ENCODE measurements at places on chromosomes 5 and 9.

DNA sequence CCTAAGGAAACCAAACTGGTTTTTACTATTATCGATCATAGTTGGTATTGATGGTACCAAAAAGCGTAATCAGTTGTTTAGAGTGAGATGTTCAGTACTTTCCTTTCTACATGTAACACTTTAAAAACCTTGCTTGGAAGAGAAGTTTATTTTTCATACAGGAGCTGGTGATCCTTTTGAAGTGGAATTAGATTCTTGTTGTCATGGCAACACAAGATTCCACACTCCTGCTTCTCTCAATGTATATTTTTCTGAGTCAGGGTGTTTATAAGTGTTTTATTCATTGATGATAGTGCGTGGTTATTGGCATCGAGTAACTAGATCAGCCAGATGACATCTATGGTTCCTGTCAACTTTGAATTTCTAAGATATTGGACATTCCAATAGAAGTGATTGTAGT lies 181.1 kb upstream of the CHD1 start:
- no peak for DNase-seq

GRCh38 chr5:110751902-110752762 lies 13.3 kb downstream of the SLC25A46 start:
- DNase-seq, result no peak

DNA sequence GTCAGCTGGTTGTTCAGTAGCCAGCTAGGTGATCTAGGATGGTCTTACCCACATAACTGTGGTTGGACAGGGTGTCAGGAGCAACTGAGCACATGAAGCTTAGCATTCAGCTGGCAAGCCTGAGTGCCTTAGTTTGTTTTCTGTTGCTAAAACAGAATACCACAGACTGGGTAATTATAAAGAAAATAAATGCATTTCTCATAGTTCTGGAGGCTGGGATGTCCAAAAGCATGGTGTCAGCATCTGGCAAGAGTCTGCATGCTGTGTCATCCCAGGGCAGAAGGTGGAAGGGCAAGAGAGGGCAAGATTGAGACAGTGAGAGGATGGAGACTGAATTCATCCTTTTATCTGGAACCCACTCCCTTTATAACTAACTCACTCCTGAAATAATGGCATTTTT lies 921.5 kb downstream of the TLE4 start:
- DNase-seq, result no peak

GRCh38 chr9:127130661-127131538 lies 8.5 kb upstream of the ANGPTL2 start:
- no peak for DNase-seq

GRCh38 chr5:73174100-73174815 lies 1.3 kb downstream of the TMEM174 start:
- DNase-seq, result no peak

GRCh38 chr5:170154744-170155143 lies 49.0 kb downstream of the FOXI1 start:
- no peak for DNase-seq

DNA sequence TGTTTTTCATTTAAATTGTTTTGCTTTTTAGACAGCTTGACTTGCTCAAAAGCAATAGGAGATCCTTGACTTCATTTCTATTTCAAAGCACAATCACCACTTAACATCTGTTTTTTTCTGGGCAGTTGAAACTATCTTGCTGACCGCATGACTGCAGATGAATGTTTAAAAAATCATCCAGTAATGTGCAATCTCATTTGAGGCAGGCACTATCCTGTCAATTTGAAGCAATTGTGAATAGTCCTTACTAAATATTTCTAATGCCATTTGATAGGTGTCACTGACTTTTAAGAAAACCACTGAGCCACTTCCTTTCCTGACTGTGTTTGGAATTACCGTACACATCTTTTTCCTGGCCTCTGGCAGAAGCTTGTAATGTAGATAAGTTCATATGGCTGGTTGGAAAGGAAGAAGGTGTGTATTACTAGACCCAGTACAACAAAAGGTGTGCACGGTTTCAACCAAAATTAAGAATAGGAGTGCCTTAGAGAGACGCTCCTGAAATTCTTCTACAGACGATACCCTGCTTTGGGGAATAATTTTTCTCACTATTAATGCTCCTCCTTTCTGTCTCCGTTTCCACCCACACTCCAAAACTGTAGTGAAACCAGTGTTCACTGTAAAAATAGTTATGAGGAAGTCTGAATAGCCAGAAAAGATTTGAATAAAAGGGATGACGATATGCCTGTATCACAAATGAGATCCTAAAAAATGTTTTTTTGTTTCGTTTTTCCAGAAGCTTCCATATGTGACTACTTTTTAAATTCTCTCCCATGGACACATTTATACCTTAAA lies 136.7 kb upstream of the MOCS2 start:
- DNase-seq, result no peak

DNA sequence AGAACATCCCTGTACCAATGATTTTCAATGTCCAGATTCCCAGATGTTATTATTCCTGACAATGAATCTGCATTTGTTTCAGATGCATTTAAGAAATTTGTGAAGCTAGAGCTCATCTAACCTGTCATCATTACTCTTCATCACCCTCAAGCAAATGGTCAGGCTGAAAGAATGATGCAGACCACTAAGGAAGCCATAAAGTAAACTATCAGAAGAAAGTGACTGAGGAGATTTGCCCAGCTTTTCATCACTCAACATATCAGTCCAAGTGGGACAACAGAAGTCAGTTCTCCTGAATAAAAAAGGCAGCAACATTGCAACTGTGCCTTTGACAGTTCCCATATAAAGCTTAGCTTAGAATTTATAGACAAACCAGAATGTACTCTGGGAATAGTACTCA lies 419.9 kb downstream of the PDE4D start:
- DNase-seq, result no peak

DNA sequence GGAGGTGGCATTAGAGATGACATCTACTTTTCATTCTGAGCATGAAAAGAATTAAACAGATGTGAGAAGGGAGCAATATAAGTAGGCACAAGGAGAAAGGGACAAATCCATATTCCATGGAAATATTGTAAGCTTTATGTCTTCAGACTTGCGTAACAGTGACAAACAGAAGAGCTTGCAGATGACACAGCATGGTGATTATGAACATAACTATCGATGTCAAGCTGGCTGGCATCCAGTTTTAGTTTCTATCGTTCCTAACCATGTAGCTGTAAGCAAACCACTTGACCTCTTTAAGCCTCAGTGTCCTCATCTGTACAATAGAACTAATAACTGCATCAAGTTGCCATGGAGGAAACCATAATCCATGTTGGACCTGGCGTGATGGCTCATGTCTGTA lies 246.7 kb upstream of the ADRA1B start:
- no peak for DNase-seq

DNA sequence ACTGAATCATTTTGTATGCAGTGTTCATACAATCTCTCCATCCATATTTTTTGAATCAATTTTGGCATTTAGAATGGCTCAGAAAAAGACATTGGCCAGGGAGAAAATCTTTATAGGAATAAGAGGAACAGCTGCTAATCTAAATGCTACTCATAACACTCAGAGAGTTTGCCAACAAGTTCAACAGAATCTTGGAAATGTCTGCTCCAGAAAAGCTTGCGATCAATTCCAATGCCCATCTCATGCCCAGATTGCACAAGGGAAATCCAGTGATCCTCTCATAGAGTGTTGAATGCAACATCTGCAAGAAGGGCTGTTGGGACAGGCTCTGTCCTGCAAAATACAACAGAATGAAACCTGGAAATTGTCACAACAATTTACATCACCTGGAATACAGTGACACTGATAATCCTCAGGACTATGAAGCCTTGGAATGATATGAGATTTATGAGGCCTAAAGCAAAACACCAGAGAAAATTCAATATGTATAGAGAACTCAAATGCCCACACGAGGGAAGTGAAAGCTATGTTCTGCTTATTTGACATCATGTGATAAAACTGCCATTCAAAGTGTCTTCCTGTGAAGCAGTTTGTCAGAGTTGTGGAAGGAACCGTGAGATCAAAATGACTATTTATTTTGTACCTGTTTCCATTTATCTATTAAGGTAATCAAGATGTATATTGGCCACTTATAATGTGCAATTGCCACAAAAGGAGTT lies 190.1 kb downstream of the PARP8 start:
- no peak for DNase-seq

- no peak for DNase-seq
Observed at GRCh38 chr9:98563212-98563907, 145.4 kb downstream of the GABBR2 start.

- no peak for DNase-seq
Observed at GRCh38 chr9:127938298-127938690, 640 bp upstream of the DPM2 start.

DNA sequence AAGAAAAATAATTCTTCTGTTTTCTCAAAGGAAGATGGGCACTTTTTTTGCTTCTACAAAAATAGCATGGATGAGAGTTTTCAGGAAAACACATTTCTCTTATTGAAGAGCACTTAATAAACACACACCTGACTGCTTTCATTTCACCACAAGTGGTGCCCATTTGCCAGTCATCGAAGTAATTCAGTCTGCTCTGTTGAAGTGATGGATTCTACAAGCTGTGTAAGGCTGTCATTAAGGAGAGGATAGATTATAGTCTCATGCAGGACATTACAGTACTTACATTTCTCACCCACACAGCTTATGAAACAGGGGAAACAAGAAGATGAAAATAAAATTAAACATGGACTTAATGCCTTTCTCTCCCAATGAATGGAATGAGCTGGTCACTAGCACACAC lies 165.2 kb downstream of the NR2F1-AS1 start:
- no peak for DNase-seq

DNA sequence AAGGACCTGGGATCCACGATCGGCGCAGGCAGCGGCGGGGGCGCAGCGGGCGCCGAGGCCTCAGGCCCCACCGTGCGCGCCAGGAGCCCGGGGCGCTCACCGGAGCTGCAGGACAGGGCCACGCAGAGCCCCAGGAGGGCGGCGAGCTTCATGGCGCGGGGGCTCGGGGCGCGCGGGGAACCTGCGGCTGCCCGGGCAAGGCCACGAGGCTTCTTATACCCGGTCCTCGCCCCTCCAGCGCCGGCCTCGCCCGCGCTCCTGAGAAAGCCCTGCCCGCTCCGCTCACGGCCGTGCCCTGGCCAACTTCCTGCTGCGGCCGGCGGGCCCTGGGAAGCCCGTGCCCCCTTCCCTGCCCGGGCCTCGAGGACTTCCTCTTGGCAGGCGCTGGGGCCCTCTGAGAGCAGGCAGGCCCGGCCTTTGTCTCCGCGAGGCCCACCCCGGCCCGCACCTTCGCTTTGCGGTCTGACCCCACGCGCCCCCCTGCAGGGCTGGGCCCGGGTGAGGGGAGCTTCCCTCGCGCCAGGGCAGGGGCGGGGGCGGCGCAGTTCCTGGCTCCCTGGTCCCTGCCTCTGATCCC lies at the start of gene SCGB3A1:
SCGB3A1 (minus strand) TSS at position 189 of the 577 bp plus-strand sequence; CDS start at position 152, 37 bp downstream.
- DNase-seq, result no peak

- no peak for DNase-seq
Observed at GRCh38 chr5:137872466-137872865, 4.8 kb downstream of the MYOT start.

DNA sequence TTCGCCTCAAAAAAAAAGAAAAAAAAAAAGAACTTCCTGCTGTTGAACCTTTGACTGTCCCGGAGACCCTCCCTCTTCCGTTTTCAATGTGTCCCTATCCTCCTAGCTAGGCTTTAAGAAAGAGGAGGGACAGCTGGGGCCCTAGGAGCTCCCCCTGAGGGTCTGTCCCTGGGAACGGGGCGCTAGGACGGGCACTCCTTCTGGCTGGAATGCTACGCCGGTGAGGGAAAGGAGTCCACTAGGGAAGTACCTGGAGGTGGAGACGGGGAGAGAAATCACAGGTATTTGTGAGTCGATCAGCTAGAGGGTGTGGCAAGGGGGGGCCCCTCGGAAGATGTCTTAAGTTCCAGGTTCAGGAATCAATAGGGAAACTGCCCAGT lies 4.6 kb downstream of the SIT1 start:
- DNase-seq, result no peak

DNA sequence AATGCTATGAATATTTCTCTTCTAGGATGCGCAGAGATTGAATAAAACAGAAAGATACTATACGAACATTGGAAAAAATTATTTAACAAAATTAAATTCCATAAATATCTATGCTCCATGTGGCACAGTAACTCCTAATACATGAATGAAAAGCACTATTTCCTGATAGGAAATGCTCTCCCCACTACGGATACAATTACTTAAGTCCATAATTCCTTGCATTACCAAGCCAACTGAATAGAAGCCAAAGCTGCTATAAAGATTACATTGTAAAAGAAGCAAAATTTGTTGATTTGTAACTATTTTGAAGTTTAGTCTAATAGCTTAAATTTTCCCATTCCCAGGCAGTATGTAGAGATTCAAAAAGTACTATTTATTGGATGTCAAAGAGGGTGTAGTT lies 61.8 kb upstream of the SNX2 start:
- DNase-seq, result no peak

DNA sequence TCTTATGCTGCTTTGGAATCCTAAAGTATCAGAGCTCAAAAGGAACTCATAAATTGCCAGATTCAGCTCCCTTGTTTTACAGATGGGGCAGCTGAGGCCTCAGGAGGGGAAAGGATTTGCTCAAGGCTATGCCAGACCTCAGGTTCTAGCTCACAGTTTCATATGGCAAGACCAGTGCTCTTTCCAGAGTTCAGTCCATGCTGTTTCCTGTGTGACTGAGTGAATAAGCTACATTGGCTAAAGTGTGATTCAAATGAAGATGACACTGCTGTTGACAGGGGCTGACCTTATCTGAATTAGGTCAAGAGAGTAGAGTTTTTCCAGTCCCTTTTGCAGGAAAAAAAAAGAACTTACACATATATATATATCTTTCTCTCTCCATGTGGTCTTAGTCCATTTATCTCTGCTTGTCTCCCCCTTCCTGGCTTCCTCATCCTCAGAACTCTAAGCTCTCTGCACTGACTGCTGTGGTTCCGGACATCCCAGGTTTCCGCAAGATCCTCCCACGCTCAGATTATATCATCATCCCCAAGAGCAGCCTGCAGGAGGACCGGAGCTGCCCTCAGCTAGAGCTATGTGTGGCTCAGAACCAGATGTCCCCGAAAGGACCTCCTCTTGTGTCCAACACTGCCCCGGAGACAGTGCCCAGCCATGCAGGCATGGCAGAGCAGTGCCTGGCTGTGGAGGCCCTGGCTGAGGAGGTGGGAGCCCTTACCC lies 9.3 kb downstream of the HMGXB3 start:
- no peak for DNase-seq
